ENCODE measurements at places on chromosomes 2 and 18.

DNA sequence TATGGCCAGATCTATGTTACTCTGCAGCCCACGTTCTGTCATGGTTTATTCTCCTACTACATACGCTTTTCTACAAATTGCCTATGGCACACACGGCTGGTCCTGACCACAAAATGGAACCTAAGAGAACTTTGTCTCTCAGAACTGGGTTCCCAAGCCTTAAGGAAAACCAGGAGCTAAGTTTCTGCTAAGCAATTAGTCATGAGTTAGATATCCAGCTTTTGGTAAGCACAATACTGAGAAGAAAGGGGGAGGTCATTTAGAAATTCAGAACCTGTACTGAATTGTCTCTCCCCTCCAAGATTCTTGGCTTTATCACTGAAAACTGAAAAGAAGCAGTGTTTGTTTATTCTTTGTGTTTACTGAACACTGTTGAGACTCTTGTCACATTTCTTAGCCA lies 283.5 kb upstream of the TANK start:
- H3K27ac ChIP-seq = no peak overlapping the region
- H3K36me3 ChIP-seq = no peaks in the 10 kb centered on the region
- no peak for DNase-seq
- H3K27me3 ChIP-seq = peaks cover 16% of the 10 kb centered on the region

- H3K36me3 ChIP-seq = peaks cover 65% of the 10 kb centered on the region
- H3K27me3 ChIP-seq = peaks cover 2% of the 10 kb centered on the region
- no peaks in the 10 kb centered on the region for H3K4me1 ChIP-seq
- DNase-seq = no peak
- no peak overlapping the region for H3K4me3 ChIP-seq
Observed at GRCh38 chr2:148674063-148675020, 29.8 kb downstream of the EPC2 start.

- no peaks in the 10 kb centered on the region for H3K36me3 ChIP-seq
- no peak overlapping the region for H3K4me3 ChIP-seq
- H3K27ac ChIP-seq = no peak overlapping the region
- H3K4me1 ChIP-seq = no peaks in the 10 kb centered on the region
- peaks cover 3% of the 10 kb centered on the region for H3K27me3 ChIP-seq
Observed at GRCh38 chr2:162490052-162490717, 146.3 kb downstream of the GCA start.

- peaks cover 12% of the 10 kb centered on the region for H3K36me3 ChIP-seq
- peaks cover 5% of the 10 kb centered on the region for H3K27me3 ChIP-seq
- H3K4me1 ChIP-seq = peaks cover 9% of the 10 kb centered on the region
- no peak overlapping the region for H3K4me3 ChIP-seq
Observed at GRCh38 chr18:1048032-1048431, 143.4 kb downstream of the ADCYAP1 start.

GRCh38 chr2:24844023-24844685 lies 50.9 kb downstream of the CENPO start:
- no peak for DNase-seq
- H3K4me3 ChIP-seq = no peak overlapping the region
- H3K36me3 ChIP-seq = peaks cover 47% of the 10 kb centered on the region
- peaks cover 4% of the 10 kb centered on the region for H3K4me1 ChIP-seq
- H3K27ac ChIP-seq = no peak overlapping the region

DNA sequence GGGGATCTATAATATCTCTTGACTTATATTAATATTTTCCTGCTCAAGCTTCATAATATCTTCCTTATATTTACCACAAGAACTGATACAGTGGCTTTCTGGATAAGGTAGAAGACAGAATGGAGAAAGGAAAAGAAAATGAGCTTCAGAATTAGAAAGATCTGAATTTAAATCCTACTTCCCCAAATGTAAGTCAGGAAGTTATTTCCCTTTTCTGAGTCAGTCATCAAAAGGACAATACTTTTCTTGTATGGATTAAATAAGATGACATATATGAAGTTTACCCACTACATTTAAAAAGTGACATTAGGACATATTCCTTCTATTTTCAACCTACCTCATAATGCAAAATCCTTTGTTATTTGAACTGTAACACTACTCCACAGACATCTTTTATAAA lies 19.0 kb downstream of the KRCC1 start:
- peaks cover 6% of the 10 kb centered on the region for H3K4me1 ChIP-seq
- H3K27me3 ChIP-seq = no peaks in the 10 kb centered on the region
- no peak for DNase-seq
- peaks cover 60% of the 10 kb centered on the region for H3K36me3 ChIP-seq
- H3K4me3 ChIP-seq = no peak overlapping the region

DNA sequence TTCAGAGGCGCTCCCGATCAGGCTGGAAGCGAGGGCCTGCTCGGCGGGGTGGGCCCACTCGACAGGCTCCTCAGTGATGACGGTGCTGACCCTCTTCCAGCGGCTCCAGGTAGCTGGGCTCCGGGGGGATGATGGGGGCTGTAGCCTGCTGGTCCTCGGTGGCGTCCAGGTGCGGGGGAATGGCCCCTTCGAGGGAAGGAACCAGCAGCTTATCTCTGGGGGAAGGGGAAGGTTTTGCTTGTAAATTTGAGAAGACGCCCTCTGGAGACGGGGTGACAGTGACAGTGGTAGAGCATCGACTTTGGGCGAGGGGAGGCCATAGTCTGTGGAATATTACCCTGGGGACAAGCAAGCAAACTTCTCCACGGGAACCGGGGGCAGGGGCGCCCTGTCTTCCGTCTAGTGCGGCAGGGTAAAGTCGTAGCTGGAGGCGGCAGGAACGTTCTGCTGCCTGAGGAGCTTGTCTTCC lies 891.9 kb upstream of the LRRTM1 start:
- DNase-seq = no peak
- no peaks in the 10 kb centered on the region for H3K27me3 ChIP-seq
- H3K27ac ChIP-seq = no peak overlapping the region
- no peak overlapping the region for H3K4me3 ChIP-seq
- no peaks in the 10 kb centered on the region for H3K36me3 ChIP-seq

DNA sequence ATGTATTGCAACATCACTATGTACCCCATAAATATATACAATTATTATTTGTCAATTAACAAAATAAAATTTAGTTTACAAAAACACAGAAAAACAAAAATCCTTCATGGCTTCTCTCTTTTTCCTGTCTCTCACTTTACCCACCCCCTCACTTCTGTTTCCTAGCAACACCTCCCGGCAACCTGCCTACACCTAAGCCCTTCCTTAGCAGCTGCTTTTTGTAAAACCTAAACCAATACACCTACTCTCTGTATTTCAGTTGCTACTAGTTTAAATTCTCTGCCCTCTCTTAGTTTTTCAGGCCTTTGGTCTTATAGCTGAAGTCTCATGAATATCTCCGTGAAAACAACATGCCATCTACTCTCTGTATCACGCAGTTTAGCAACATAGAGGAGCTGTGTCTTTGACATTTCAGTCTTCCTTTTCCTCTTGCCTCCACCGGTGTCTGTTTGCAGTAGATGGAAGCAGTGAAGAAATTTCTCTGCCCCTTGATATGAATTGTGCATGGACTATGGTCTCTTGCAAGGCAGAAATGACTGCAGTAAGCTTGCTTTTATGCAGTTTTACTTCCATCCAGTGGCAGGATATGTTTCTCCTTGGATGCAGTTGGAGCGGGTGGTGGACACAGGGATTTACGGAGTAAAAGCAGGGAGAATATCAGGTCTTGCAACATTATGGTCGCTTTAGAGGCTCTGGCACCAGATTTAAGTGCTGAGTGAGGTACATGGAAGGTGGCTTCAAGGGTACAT lies 42.0 kb upstream of the ZDBF2 start:
- peaks cover 36% of the 10 kb centered on the region for H3K4me1 ChIP-seq
- peaks cover 9% of the 10 kb centered on the region for H3K27me3 ChIP-seq
- H3K36me3 ChIP-seq = peaks cover 4% of the 10 kb centered on the region
- H3K4me3 ChIP-seq = no peak overlapping the region
- H3K27ac ChIP-seq = peak overlapping the region; percentile 4
- no peak for DNase-seq

DNA sequence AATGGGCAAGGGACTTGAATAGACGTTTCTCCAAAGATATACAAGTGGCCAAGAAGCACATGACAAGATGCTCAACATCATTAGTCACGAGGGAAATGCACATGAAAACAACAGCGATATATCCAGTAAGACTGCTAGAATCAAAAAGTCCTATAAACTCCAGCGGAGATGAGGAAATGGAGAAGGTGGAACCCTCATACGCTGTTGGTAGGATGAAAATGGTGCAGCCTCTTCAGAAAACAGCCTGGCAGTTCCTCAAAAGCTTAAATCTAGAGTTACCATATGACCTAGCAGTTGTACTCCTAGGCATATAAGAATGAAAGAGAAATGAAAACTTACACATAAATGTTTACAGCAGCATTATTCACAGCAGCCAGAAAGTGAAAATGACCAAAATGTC lies 48.1 kb downstream of the HPCAL1 start:
- H3K4me3 ChIP-seq = no peak overlapping the region
- no peak overlapping the region for H3K27ac ChIP-seq
- no peaks in the 10 kb centered on the region for H3K27me3 ChIP-seq
- H3K36me3 ChIP-seq = no peaks in the 10 kb centered on the region

DNA sequence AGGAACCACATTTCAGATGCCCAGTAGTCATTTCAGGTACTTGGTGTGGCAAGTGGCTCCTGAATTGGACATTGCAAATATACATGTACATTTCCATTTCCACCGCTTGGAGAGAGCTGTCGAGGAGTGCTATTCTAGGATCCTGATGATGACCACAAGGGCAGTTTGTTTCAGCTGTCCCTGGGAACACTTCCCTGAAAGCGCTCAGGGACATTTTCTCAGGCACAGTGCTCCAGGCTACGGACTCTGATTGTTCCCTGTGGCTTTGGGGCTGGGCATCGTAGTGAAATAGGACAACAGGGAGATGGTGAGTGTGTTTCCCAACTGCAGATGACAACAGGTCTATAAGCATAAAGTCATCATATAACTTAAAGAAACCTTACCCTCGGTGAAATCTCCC lies 3.1 kb downstream of the DBI start:
- peaks cover 24% of the 10 kb centered on the region for H3K4me1 ChIP-seq
- peaks cover 6% of the 10 kb centered on the region for H3K27me3 ChIP-seq
- no peak for DNase-seq
- H3K4me3 ChIP-seq = no peak overlapping the region

- H3K4me1 ChIP-seq = peaks cover 5% of the 10 kb centered on the region
- no peak overlapping the region for H3K27ac ChIP-seq
- no peak overlapping the region for H3K4me3 ChIP-seq
- no peaks in the 10 kb centered on the region for H3K36me3 ChIP-seq
Observed at GRCh38 chr2:30862054-30862651, 54.9 kb upstream of the CAPN13 start.

DNA sequence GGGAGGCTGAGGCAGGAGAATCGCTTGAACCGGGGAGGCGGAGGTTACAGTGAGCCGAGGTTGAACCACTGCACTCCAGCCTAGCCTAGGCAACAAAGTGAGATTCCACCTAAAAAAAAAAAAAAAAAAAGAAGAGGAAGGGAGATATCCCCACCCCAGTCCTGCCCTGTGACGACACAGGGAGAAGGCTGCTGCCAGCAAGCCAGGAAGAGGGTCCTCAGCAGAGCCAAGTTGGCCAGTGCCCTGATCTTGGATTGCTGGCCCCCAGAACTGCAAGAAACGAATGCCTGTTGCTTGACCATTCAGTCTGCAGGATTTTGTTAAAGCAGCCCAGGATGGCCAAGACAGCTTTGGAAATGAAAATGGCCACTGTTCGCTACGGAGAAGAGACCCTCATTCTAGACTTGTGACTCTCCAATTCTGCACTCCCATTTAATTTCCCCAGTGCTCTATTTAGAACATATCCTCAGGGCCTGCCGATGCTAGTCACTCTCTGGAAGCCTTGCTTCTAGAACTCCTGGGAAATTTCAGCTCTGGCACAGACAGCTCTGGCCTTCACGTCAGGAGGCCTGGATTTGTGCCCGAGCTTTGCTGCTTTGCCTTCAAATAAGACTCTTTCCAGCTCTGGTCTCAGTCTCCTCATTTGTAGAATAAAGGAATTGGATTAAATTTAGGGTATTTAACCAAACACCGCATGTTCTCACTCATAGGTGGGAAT lies 15.7 kb upstream of the AMMECR1L start:
- no peak overlapping the region for H3K4me3 ChIP-seq
- peaks cover 22% of the 10 kb centered on the region for H3K27me3 ChIP-seq
- H3K27ac ChIP-seq = no peak overlapping the region
- H3K4me1 ChIP-seq = no peaks in the 10 kb centered on the region
- no peak for DNase-seq

Measured in nephron progenitor cell (in vitro differentiated cells).